Right lobe of liver (tissue), 6 donors: ENCODE measurements at places on chromosomes 5 and 9. TPM values are rescaled to one million over a fixed set of nuclear protein-coding genes. Genes with fewer than 3 reads are reported as not detected.

Gene JAKMIP2
- 0.39 TPM for total RNA-seq

DNA sequence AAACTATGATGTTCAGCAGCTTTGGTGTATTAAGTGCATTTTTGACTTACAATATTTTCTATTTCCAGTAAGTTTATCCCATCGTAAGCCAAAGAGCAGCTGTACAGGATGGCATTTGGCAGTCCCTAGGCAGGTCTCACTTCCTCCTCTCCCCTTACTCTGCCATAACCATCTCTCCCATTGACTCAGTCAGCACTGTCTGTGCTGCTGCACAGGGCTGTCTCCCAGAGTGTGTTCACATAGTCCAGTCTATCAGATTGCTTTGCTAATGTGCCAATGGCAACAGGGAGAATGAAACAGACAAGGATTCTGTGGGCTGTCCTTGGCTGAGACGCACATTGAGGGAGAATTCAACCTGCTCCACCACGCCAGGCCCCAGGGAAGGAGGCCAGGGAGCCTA lies 47.0 kb upstream of the CAST start:
- H3K4me3 ChIP-seq: no peak overlapping the region
- no peaks in the 10 kb centered on the region for H3K4me1 ChIP-seq
- no peak for DNase-seq
- no peak overlapping the region for H3K27ac ChIP-seq

Gene PDZD2
- 1.9 TPM for total RNA-seq

DNA sequence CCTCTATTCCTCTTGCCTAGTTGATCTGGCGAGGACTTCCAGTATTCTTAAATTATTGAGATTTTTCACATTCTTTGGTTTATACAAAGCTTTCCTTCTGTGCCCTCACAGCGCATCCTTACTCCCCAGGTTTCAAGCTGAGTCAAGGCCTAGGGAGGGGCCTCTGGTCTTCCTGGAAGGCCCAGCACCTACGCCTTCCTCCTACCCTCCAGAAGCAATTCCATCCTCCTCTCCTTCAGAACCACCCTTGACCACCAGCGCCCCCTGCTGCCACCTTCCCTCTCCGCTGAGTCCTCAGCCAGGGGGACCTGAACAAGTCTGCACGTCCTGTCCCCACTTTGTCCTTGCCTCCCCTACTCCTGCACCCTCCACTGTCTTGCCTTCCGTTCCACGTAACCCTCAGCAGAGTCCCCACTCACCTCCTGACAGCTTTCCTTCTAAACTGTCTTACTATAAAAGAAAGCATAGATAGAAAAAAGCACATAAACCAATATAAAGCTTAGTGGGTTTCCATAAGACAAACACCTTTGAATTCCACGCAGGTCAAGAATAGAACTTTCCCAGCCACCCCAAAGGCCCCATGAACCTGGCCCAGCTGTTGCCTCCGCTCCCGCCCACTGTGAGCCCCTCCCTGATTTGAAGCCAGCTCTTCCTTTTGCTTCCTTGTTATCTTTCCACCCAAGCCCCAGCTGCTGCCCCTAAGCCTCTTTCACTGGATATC lies 63.0 kb upstream of the CTSL start:
- H3K36me3 ChIP-seq: peaks cover 21% of the 10 kb centered on the region
- no peak overlapping the region for H3K4me3 ChIP-seq
- peak; percentile 82 for DNase-seq
- no peaks in the 10 kb centered on the region for H3K27me3 ChIP-seq
- no peaks in the 10 kb centered on the region for H3K4me1 ChIP-seq

DNA sequence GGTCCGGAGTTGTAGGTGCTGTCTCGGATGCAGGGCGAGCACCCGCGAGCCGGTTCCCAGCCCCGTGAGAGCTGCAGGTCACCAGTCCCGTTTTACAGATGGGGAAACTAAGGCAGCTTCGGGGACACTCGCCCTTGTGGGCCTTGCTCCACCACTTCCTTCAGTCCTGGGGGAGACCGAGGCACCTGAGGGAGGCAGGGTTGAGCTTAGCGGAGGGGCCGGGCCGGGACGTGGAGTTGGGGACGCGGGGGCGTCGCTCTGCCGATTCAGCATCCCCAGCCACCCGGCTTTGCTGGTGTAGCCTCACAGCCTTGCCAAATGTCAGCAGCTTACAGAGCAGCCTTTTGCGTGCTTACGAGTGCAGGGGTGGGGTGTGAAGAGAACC lies 530 bp downstream of the BBLN start:
- peak overlapping the region; percentile 67 for H3K4me3 ChIP-seq
- H3K36me3 ChIP-seq: no peaks in the 10 kb centered on the region

DNA sequence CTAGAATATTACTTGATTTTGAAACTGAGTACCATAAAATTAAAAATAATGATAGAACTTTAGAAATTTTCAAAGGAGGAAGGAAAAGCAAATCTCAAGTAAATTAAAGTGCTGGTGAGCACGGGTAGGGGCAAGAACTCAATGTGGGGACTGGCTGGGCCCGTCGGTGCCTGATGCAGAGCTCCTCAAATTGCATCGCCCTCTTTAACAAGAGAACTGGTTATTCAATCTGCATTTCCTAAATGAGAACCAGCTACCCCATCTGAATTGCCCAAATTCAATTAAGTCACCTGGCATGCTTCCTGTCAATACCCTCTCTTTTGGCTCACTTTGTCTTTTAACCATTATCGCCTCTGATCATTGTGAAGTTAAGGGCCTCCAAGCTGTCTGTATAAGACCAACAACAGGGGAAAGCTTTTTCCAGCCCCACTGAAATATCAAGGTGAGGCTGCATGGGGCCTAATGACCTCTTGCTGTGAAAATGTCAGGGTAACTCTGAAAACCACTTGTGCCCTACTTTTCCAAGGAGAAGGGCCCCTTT lies 316.7 kb downstream of the SLIT3 start:
- no peaks in the 10 kb centered on the region for H3K36me3 ChIP-seq
- no peak overlapping the region for H3K27ac ChIP-seq
- no peak overlapping the region for H3K4me3 ChIP-seq
- H3K27me3 ChIP-seq: no peaks in the 10 kb centered on the region

DNA sequence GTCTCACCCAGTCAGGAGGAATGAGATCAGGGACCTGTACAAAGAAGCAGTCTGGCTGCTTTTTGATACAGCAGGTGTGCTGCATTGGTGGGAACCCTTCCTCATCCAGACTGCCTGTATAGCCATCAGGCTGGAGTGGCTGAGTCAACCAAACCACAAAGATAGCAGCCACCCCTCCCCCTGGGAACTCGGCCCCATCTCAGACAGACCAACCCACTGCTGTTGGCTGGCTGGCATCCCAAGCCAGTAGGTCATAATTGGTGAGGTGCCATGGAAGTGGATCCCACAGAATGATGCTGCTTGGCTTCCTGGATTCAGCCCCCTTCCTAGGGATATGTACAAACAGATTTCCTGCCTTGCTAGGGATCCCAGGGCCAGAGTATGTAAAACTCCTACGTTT lies 60.9 kb downstream of the YTHDC2 start:
- H3K27ac ChIP-seq: no peak overlapping the region
- DNase-seq: no peak
- H3K4me3 ChIP-seq: no peak overlapping the region
- H3K27me3 ChIP-seq: no peaks in the 10 kb centered on the region
- H3K36me3 ChIP-seq: no peaks in the 10 kb centered on the region

- no peak overlapping the region for H3K27ac ChIP-seq
- H3K4me3 ChIP-seq: no peak overlapping the region
- no peaks in the 10 kb centered on the region for H3K36me3 ChIP-seq
- peak; percentile 50 for DNase-seq
- H3K27me3 ChIP-seq: no peaks in the 10 kb centered on the region
- H3K4me1 ChIP-seq: no peaks in the 10 kb centered on the region
Observed at GRCh38 chr5:44536650-44537260, 147.5 kb upstream of the FGF10 start.

Gene NUTM2F
- total RNA-seq: 0.12 TPM

Gene SPATA31A7
- not detected for total RNA-seq
